ENCODE measurements at places on chromosomes 1 and 21.
A peak's percentile ranks its signal among the peaks of the same experiment; 100 is the strongest.

GRCh38 chr1:69120817-69121216, 446.9 kb upstream of the LRRC7 start:
- peaks cover 7% of the 10 kb centered on the region for H3K4me1 ChIP-seq
- no peaks in the 10 kb centered on the region for H3K27me3 ChIP-seq
- peak overlapping the region; percentile 45 for H3K4me3 ChIP-seq
- no peak overlapping the region for H3K27ac ChIP-seq

DNA sequence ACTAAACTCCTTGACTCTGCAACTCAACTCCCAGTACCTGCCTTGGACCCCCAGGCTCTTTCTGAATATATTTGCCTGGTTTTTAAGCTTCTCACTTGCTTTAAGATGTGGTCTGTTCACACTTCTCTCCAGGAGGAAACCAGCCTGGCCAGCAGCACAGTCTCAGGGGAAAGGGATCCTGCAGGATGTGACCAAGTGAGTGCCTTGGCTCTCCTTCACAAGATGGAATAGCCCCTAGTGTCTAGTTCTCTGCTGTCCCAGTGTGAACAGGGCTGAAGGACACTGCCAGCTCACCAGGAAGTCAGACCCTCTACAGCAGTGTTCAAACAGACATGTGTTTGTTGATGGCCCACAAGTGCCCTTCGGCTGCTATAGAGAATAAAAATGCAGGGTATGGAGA, 32.9 kb downstream of the CD244 start:
- H3K27ac ChIP-seq = no peak overlapping the region
- DNase-seq = no peak
- no peak overlapping the region for H3K4me3 ChIP-seq
- H3K27me3 ChIP-seq = no peaks in the 10 kb centered on the region
- H3K36me3 ChIP-seq = no peaks in the 10 kb centered on the region

GRCh38 chr1:50308878-50309277, 114.4 kb downstream of the DMRTA2 start:
- no peaks in the 10 kb centered on the region for H3K36me3 ChIP-seq
- no peaks in the 10 kb centered on the region for H3K4me1 ChIP-seq
- no peak overlapping the region for H3K4me3 ChIP-seq

DNA sequence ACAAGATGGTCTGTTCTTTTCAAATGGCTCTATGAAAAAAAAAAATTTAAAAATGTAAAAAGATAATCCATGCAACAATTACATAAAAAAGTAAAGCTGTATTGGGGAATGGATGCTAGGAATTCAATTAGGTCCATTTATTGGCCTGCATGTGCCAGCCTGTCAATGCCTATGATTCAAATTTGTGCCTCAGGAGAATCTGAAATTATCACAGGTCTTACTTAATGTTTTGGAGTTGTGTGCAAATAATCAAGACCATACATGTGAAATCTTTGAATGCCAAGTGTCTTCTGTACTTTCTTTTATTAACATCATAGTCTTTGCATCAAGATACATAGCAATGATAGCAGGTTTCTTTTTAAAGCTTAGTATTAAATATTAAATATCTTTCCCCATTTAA, 13.5 kb upstream of the KLHL12 start:
- H3K27ac ChIP-seq = no peak overlapping the region
- no peaks in the 10 kb centered on the region for H3K4me1 ChIP-seq
- peaks cover 28% of the 10 kb centered on the region for H3K36me3 ChIP-seq
- no peaks in the 10 kb centered on the region for H3K27me3 ChIP-seq
- no peak for DNase-seq
- H3K4me3 ChIP-seq = no peak overlapping the region

DNA sequence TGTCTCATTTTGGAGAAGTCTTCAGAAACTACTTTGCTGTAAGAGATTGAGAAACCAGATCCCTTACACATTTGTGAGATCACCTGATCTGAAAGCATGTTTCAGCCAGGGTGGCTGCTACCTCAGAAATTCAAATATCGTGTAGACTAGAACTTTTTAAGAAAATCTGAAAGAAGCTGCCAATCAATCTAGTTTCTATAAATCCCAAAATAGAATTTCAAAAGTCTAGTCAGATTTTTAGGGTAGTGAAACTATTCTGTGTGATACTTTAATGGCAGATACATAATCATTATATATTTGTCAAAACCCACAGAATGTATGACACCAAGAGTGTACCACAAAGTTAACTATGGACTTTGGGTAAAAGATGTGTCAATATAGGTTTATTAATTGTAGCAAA, 79.9 kb upstream of the PLPPR5 start:
- no peak overlapping the region for H3K4me3 ChIP-seq
- no peaks in the 10 kb centered on the region for H3K27me3 ChIP-seq
- H3K36me3 ChIP-seq = no peaks in the 10 kb centered on the region

GRCh38 chr1:225415307-225415706, 12.5 kb downstream of the LBR start:
- peaks cover 12% of the 10 kb centered on the region for H3K36me3 ChIP-seq
- DNase-seq = no peak
- no peak overlapping the region for H3K27ac ChIP-seq

DNA sequence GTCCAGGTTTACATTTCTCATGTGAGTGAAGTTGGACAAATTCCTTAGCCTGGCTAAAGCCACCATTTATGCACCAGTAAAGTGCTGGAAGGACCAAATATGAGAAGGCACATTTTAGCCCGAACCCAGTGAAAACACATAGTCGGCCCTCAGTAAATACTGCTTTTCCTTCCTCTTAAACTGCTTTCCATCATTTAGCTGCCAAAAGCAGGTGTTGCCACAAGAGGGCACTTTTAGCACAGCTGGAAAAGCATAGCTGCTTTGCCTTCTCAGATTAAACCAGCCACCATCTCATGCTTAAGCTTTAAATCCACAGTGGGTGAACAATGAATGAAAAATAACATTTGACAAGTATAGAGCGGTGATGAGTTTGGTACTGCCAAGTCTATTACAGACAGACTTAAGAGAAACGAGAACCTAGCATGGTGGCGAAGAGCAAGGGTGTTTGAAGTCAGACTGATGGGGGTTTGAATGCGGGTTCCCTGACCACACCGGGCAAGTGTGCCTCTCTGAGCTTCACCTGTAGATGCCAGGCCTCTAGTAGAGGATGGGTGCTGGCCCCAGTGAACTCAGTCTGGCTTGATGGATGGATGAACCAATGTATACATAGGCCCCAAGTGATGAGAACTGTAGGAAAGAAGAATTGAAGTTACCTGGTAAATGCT, 57.8 kb downstream of the SLC35D1 start:
- peak; percentile 85 for DNase-seq
- H3K27me3 ChIP-seq = no peaks in the 10 kb centered on the region

- DNase-seq = no peak
- no peak overlapping the region for H3K27ac ChIP-seq
- H3K4me1 ChIP-seq = no peaks in the 10 kb centered on the region
- H3K27me3 ChIP-seq = no peaks in the 10 kb centered on the region
- H3K4me3 ChIP-seq = no peak overlapping the region
These were observed 19.6 kb upstream of the NCF2 start for GRCh38 chr1:183609759-183610452.

DNA sequence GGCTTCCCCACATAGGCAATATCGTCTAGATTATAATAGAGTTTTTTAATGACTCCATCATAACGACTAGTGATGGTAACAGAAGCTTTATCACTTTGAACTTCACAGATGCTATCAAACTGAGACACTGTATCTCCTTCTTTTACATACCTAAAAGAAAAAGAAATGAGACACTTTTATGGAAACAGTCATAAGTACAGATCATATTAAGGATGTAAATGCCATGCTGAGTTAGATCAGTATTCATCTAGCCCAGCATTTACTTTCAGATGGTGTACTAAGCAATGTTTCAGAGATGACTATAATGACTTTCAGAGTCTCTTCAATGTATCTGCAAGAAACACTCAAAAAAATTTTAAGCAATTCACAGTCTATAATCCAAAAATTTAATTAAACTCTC, 18.9 kb downstream of the DBT start:
- no peaks in the 10 kb centered on the region for H3K27me3 ChIP-seq
- no peak overlapping the region for H3K4me3 ChIP-seq
- no peak overlapping the region for H3K27ac ChIP-seq
- DNase-seq = no peak
- H3K4me1 ChIP-seq = no peaks in the 10 kb centered on the region

DNA sequence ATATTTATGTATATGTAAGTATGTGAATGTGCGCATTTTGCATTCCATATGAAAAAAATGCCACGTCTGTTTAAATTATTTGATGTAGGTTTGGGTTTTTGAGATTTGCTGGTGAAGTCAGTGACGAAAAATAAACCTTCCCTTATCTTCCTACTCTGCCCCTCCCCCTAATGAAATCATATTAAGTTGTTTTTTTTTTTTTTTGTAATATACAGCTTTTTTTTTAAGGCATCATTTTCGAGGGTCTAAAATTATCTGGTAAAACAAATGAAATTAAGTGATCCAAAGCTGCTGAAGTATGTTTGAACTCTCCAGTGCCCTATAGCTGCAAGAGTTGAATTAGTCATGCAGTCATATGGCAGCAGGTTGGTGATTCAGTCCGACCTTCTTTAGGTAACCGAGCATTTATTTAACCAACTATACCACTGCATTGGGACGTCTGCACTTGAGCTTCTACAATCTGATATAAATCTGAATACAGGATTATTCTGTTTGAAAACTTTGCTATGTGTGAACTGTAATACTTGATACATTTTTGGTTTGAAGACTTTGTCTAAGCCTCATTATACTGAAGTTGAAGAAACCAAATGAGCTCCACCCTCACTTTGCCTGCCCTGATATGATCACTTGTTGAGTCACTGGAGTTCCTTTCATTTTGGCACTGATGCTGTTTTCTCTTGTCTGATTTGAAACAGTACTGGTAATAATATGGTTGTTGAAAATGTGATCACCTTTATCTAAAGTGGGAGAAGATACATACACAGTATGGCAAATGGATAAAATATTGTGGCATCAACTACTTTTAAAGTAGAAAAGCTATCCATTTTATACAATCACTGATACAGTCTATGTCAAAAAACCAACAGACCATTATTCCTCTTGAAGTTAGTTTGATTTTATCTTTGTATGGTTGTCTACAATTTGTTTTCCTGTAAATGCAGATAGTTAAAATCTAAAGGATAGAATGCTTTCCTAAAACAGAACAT, 11.7 kb downstream of the PDIK1L start:
- DNase-seq = no peak
- H3K36me3 ChIP-seq = no peaks in the 10 kb centered on the region
- no peak overlapping the region for H3K4me3 ChIP-seq
- no peaks in the 10 kb centered on the region for H3K27me3 ChIP-seq

DNA sequence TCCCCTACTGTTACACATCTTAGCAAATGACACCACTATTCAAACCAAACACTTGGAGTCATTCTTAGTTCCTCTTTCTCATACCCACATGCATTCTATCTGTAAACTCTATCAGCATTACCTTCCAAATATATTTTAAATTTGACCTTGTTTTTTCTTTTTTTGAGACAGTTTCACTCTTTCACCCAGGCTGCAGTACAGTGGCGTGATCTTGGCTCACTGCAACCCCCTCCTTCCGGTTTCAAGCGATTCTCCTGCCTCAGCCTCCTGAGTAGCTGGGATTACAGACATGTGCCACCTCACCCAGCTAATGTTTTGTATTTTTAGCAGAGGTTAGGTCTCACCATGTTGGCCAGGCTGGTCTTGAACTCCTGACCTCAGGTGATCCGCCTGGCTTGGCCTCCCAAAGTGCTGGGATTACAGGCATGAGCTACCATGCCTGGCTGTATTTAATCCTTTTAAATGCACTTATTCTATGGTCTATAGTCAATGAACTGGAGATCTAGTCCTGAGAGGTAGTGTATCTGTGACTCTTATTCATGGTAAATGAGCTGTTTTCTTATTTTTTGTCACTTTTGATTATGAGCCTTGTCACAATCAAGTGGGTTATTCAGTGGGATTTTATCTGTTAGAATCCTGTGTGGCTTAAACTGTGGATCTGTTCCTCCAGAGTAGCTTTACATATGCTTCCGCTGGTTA, 73.1 kb downstream of the GATAD2B start:
- no peak overlapping the region for H3K4me3 ChIP-seq
- no peaks in the 10 kb centered on the region for H3K27me3 ChIP-seq
- H3K4me1 ChIP-seq = no peaks in the 10 kb centered on the region
- no peaks in the 10 kb centered on the region for H3K36me3 ChIP-seq
- DNase-seq = no peak
- H3K27ac ChIP-seq = no peak overlapping the region

GRCh38 chr21:37815893-37816292, 100.4 kb downstream of the KCNJ6 start:
- no peaks in the 10 kb centered on the region for H3K27me3 ChIP-seq
- no peaks in the 10 kb centered on the region for H3K36me3 ChIP-seq
- H3K27ac ChIP-seq = no peak overlapping the region
- H3K4me3 ChIP-seq = no peak overlapping the region
- H3K4me1 ChIP-seq = peaks cover 30% of the 10 kb centered on the region

Data from GM23338 (cell line).